Epithelial cell of prostate (primary cell): ENCODE measurements at places on chromosomes 2 and 18.

DNA sequence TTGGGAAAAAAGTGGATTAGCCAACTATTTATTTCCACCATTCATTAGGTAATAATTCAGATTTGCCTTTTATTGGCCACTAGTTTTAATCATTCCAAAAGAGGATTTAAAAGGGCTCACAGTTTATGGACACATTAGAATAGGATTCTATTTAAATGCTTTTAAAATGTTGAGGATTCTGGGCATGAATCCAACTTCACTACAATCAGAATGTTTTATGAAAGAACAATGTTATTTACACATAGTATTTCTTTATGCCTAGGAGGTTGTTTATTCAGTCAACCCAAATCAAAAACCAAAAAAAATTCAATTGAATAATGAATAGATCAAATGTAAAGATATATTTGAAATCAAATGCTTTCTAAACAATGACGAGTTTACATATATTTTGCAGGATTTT, 232.2 kb downstream of the GULP1 start:
- DNase-seq, result no peak

DNA sequence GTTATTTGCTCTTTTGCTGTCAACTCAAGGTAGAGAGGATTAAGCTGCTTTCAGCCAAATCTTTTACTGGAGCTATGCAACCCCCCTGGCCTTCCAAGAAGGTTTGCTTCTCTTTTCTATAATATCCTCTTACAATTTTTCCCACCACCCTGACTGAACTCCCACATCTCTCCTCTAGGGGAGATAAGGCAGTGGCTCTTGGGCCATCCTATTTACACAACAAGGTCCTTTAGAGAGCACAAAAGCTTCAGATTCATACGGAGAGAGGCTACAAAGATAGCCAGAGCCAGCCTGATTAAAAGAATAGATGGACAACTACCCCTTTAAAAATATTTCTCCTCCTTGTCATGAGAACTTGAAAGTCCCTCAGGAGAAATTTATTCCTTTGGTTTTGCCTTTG, 95.7 kb downstream of the TPGS2 start:
- no peak for DNase-seq

- DNase-seq, result no peak
These were observed 312.5 kb downstream of the MYCN start for GRCh38 chr2:16252891-16253290.

DNA sequence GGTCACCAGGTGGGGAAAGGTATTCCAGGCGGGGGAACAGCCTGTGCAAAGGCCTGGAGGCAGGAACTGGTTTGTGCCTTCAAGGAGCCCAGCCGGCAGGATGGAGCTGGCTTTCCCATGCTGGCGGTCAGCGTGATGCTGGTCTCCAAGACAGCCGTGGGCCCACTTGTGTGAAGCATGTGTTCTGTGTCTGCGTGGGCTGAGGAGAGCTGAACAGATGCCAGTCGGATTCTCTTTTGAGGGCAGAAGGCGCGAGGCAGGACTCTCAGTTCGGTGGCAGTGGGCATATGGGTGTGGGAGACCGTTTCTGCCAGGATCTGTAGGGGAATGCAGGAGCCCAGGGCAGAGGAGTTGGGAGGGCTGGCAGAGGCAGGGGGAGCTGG, 191.6 kb downstream of the TWIST2 start:
- DNase-seq, result no peak

- DNase-seq, result no peak
These were observed 265.7 kb upstream of the HS6ST1 start for GRCh38 chr2:128584296-128584890.
